ENCODE measurements at places on chromosomes 3 and 15.

GRCh38 chr3:193872265-193872753 is 263.6 kb upstream of the HES1 start:
- DNase-seq = no peak

DNA sequence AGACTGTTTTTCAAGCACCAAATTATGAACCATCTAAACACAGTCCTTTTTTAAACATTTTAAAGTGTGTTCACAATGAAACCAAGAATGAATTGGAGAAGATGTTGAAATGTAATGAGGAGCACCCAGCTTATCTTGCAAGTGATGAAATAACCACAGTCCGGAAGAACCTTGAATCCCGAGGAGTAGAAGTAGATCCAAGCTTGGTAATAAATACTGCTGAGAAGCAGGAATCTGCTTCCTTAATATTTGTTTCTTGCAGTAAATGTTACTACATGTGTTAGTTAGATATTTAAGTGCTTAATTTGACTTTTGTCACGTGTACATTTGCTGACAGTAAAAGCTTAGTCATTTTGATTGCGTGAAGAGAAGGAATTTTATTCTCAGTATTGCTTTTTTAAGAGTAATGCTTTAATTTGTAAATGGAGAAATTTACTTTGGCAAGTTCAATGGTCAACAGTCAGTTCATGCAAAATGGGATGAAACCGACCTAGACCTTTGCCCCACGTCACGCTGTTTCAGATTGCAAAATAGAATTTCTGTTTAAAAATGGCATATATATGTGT is 69.8 kb downstream of the OPA1 start:
- no peak for DNase-seq

DNA sequence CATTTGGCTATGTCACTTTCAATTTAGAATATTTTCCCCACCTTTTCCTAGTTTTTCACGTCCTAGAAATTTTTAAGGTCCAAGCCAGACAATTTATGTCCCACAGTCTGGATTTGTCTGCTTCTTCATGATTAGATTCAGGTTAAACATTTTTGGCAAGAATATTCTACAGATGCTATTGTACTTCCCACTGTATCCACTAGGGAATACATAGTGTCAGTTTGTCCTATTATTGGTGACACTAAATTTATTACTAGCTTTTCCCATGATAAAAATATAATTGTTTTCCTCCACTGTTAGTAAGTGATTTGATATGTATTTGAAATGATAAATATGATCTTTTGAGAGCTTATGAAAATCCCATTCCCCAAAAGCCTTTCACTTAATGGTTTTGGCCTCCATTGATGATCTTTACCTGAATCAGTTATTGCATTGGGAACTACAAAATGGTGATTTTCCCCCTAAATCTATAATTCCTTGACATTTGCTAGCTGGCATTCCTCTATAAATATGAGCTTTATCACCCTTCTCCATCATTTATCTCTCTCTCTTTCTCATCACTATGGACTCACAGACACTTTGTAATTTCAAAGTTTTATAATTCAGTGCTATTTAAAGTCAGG is 8.3 kb downstream of the ARL14 start:
- no peak for DNase-seq

DNA sequence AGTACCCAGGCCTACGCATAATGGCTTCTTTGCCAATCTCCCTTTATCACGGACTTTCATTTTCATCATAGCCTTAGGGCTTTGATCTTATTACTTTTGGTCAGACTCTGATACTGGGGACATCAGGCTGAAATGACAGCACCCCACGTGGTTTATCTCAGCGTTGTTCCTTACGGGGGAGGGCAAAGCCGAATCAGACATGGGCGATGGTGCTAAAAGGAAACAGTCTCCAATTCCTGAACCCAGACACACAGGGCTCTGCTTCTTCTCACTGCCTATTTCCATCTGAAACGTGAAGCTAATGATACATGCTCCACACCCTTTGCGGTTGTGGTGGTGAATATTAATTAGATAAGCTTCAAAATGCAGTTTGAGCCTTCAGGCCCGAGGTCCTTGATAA is 59.4 kb upstream of the CD47 start:
- DNase-seq = no peak

GRCh38 chr15:42375252-42375651 is 16.0 kb downstream of the CAPN3 start:
- no peak for DNase-seq

DNA sequence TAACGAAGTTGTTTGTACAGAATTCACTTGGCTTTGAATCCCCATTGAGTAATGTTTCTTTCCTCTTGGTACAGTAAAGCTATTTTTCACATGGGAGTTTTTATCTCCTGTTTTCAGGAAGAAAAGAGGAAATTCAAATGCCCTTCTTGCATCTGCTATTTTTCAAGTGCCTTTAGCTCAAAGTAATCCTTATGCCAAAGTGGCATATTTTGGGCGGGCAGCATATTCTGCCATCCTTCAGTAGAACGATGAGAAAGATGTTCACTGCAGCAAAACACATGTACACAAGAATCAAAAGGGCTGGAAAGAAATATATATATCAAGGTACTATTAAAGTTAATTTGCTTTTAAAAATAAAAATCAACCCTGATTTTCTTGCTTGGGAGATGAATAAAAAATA is 5.3 kb upstream of the NSMCE3 start:
- no peak for DNase-seq

DNA sequence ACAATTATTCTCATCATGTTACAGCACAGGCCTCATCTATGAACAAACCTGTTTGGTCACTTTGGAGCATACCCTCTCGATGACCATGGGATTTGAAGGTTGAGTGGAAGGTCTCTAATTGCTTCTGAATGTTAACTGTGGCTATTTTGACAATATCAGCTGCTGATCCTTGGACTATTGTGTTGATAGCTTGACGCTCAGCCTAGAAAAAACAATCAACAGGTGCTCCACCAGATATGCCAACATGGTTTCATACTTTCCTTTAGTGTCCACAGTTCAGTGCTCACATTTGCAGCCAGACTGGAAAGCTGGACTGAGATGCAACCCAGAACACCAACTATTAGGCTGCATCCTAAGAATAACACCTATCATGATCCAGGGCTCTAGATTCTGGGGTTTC is 109.7 kb downstream of the POLQ start:
- DNase-seq = no peak

DNA sequence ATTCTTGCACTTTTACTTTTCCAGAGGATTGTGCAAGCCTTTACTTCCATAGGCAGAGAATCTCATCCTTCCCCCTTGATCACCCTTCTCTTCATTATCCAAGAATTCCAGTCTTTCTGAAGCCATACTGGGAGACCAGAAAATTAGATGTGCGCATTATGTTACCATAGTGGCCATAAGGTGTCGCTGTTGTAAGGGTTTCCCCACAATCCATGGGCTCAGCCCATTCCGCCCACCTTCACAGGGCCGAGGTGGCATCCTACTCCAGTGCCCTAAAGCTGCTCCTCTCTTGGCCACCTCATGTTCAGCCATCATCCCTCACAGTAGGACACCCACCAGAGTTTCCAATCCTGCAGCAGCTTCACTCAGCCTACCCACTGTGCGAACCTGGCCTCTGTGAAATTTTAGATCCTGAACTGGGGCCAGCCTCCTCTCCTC is 35.0 kb downstream of the CTSH start:
- DNase-seq = no peak

GRCh38 chr15:52261498-52262242 is 33.9 kb downstream of the MYO5C start:
- no peak for DNase-seq

DNA sequence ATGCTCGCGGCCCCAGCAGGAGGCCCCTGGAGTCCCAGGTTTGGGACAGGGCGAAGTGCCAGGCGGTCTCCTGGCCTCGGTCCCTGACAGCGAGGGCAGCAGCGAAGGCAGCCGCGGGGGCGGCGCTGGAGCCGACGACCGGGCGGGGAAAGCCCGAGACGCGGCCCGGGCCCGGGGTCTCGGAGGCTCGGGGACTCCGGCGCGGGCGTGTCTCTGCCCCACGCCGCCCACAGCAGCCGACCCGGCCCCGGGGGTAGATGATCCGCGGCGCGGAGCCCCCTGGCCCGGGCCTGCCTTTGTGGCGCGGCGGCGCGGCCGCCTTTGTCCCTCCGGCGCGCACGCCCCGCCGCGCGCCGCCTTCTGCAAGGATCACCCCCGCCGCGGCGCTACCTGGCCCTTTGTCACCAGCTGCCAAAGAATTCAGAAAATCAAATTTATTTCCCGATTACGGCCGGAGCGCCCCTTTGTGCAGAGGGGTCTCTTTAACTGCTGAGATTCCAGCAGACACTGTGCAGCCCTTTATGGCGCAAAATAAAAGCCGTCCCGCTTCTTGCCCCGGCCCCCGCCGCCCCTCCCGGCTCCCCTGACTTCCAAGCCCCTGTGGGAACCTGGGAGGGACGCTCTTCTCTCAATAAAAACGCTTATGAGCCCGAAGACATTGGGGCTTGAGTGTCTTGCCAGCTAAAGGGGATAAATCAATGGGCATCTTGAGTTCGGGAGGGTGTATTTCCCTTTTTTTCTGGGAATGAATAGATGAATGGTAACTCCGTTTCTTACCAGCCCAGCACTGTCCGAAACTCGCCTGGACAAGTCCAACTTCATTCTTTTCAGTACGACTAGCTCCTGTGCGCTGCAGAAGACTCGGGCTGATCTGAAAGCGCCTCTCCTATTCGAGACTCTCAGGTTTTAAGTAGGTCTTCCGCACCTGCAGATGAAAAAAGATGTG is 68.4 kb downstream of the HES1 start:
- peak; percentile 6 for DNase-seq

GRCh38 chr15:60993008-60993407 is 236.1 kb downstream of the RORA start:
- no peak for DNase-seq
